ENCODE measurements at places on chromosomes 16 and 17. TPM values are rescaled to one million over a fixed set of nuclear protein-coding genes. Genes with fewer than 3 reads are reported as not detected.

The SNX20 gene
- total RNA-seq: not detected

- DNase-seq: no peak
These were observed 25.3 kb downstream of the CMIP start for GRCh38 chr16:81469710-81470535.

GRCh38 chr16:25097276-25097975 lies 14.1 kb upstream of the LCMT1 start:
- no peak for DNase-seq

- DNase-seq: peak; percentile 44
These were observed 29.1 kb upstream of the ITGA3 start for GRCh38 chr17:50026837-50027171.

DNA sequence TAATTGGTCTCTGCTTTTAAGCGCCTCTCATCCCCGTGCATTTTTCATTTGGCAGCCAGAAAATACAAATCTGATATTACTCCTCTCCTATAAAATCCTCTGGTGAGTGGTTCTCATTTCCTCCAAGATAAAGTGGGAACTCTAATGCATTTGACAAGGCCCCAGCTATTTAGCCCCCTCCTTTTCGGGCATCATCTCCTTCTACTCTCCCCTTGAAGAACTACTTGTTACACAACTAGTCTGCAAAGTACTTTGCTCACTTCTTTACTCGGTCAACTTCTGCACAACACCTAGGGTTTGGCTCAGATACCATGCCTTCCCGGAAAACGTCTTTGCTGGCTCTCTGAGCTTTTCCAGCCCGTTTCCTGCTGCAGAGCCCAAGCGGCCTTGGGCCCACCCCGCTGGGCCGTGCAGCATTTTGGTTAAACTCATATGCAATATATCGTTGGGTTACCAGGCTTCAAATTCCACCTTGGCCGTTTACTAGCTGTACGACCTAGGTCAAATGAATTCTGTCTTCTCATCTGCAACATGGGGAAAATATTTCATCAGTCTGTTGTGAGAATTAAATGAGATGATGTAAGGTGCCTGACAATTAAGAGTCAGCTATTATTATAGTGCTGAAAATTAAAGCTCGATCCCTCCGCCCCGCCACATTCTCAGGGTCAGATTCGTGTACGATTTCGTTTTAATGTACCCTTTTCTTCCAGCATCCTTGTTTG lies 883 bp upstream of the TAF15 start:
- DNase-seq: no peak

The FAM234A gene
- total RNA-seq: 108 TPM

The CRYBA1 gene
- total RNA-seq: not detected

DNA sequence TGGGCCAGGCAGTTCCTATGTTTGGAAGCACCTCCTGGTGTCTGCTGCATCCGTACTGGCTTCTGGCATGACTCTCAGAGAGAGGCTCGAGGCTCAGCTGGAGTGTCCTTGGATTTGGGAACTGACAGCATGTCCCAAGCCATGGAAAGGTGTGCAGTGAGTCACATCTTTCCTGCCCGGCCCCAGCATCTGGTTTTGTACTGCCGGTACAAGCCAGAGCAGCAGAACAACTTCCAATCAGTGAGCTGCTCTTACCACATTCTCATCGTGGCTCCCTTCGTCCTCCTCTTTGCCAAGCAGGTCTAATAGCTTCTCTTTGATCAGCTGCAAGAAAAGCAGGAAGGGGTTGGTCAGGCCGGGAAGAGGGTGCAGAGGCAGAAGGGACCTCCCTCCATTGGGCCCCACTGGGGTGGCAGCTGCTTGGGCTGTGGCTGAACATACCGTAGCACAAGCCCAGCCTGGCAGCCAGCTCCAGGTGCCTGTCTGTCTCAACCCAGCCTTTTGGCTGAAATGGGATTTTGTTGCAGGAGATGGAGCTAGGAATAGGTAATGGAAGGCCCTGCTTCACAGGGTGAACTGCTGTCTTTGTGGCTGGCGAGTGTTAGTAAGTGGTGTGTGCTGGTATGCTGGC lies 24.2 kb downstream of the SPACA3 start:
- DNase-seq: peak; percentile 26

- no peak for DNase-seq
These were observed 9.1 kb downstream of the TMEM208 start for GRCh38 chr16:67235816-67236562.

DNA sequence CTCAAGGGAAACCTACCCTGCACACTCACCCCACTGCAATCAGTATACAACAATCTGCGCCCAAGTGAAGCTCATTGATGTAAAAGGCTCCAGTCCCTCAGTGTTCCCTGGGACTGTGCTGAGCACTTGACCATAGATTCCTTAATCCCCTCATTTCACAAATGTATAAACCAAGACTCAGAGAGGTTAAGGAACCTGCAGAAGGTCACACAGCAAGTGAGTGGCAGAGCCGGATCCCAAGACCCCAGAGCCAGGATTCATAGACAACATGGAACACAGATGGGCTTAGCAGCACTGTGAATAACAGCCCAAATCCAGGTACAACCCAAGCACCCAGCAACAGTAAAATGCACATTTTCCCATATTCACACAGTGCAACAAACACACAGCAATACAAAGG lies 225.7 kb downstream of the C16orf78 start:
- peak; percentile 16 for DNase-seq

GRCh38 chr17:20852239-20852989 lies 190.4 kb downstream of the USP22 start:
- no peak for DNase-seq

The PLA2G10 gene
- total RNA-seq: 0.54 TPM

- DNase-seq: no peak
These were observed 32.9 kb downstream of the SYNRG start for GRCh38 chr17:37576281-37576680.

GRCh38 chr17:78577296-78577695 lies at the start of gene DNAH17:
Gene DNAH17 (minus strand): TSS chr17:78577396. CDS start chr17:78575057, 2,339 bp downstream.
- no peak for DNase-seq

- no peak for DNase-seq
These were observed 58.9 kb downstream of the TK2 start for GRCh38 chr16:66490774-66491715.

The VMO1 gene
- not detected for total RNA-seq

GRCh38 chr17:49000943-49001342 lies 3.8 kb downstream of the IGF2BP1 start:
- DNase-seq: no peak

The MAF gene
- total RNA-seq: 2.7 TPM

- no peak for DNase-seq
These were observed 229.2 kb downstream of the COPRS start for GRCh38 chr17:31629696-31630470.

DNA sequence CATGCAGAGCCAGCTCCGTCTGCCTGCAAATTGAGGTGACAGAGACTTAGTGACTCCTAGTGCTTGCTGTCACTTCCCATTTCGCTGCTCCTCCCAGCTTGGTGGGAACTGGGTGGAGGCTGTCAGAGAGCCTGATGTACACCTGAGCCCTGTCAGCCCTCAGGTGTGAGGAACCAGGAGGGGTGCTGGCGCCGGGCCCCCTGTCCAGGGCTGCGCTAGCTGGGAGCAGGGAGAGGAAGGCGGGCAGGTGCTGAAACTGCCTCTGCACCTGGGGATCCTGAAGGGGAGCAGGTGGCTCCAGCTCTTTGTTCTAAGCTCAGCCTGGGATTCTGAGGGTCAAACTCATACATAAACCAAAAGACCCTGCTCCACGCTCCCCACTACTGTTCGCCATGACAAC lies 10.8 kb upstream of the WSCD1 start:
- DNase-seq: no peak

- DNase-seq: peak; percentile 70
These were observed at the start of gene MARVELD3 for GRCh38 chr16:71626018-71626857. Gene MARVELD3 (plus strand): TSS chr16:71626184. CDS start chr16:71626230, 46 bp downstream.

The CAPNS2 gene
- 0.33 TPM for total RNA-seq

- DNase-seq: peak; percentile 35
These were observed 9.0 kb downstream of the DYNLL2 start for GRCh38 chr17:58092101-58092796.

The RAP1GAP2 gene
- 63.4 TPM for total RNA-seq

The GINS2 gene
- total RNA-seq: 59.1 TPM

- DNase-seq: no peak
These were observed 22.7 kb upstream of the PPM1D start for GRCh38 chr17:60577147-60577915.

Measured in H1 (cell line).